NCI-H1417 (cell line): ENCODE measurements at places on chromosomes 1 and 21.

DNA sequence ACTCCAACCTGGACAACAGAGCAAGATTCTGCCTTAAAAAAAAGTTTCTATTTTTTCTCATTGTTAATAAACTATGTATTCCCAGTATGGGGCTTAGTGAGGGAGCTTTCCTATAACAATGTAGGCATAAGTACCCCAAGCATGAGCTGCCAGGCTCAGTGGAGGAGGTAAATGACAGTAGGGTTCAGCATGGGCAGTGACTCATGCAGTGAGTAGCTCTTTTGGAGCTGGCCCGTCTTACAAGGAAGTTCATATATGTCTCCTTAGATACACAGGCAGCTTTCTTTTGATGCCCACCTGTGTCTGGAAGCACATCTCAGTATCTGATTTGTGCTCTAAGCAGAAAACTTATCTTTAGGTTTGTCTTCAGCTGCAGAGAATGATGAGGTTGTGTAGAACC lies 57.9 kb downstream of the ZNF678 start:
- no peak for DNase-seq

- DNase-seq = no peak
Measured at GRCh38 chr1:206854401-206855129, 10.9 kb upstream of the IL20 start.

DNA sequence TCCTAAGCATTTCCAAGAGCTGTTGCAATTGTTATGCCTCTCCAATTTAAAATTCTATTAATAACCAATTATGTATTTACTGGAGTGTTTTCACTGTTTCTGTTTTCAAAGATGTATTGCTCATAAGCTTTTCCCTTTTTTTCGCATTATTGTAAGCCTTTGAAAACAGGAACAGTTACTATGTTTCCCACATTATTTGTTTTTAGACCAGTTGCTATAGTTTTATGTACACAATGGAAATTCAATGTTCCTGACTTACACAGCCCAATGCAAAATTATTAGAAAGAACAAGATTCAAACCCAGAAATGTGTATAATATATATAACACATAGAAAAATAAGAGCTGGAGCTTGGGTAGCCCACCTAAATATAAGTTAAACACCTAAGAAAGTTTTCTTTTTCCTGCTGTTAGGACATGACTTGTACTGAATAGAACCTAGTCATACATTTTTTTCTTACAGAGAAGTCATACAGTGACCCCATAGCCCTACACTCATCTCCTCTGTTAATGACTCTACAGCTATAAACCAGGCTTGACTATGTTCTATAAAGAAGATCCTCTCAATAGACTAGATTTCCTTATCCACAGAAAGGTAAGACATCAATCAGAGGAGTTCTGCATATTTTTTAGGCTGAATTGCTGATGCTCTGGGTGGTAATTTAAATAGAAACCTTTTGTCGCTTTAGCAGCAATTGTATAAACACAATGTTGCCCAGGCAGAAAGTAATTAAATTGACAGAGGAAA lies 299.6 kb downstream of the USH2A start:
- no peak for DNase-seq

DNA sequence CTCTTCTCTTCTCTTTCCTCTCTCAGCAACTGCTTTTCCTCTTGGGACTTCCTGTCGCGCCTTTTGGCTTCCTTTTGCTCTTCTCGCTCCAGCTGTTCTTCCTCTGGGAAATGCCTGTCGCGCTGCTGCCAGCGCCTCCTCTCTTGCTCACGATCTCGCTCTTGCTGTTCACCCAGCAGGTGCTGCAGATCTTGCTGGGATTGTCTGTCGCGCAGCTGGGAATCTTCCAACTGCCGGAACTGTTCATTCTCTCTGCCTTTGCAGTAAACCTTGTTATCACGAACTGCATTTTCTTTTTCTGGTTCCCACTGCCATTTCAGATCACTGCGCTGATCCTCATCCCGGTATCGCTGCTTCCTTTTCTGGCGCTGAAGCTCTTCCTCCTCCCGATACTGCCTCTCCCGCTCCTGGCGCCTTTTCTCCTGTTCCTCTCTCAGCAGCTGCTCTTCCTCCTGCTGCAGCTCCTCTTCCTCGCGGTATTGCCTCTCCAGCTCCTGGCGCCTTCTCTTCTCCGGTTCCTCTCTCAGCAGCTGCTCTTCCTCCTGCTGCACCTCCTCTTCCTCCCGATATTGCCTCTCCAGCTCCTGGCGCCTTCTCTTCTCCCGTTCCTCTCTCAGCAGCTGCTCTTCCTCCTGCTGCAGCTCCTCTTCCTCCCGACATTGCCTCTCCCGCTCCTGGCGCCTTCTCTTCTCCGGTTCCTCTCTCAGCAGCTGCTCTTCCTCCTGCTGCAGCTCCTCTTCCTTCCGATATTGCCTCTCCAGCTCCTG lies 5.8 kb downstream of the TCHH start:
- no peak for DNase-seq

- no peak for DNase-seq
Measured at GRCh38 chr21:26140164-26140579, 30.4 kb downstream of the APP start.

DNA sequence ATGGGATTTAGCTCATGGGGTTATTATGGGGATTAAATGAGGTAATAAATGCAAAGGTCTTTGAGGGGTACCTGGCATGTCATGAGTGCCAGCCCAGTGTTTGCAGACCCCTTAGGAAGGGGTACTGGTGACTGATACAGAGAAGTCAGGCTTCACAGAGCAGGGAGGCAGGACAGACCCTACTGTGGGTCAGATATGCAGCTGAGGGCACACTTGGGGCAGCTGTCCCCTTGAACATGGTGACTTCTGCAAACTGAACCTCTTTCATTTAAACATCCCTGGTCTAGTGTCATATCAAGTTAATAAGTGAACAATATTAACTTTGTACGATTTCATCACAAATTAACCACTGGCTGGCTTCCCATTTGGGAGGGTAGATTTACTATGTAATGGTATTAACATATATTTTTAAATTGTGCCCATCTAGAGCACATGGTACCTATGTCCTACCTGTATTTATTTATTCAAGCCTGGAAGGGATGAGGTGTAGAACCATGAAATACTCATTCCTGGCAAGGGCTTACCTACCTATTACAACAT lies 25.9 kb downstream of the STPG1 start:
- DNase-seq = no peak

GRCh38 chr1:7915826-7916500 lies 24.7 kb downstream of the TNFRSF9 start:
- DNase-seq = no peak

GRCh38 chr1:92464588-92465255 lies 22.0 kb downstream of the GFI1 start:
- DNase-seq = no peak

DNA sequence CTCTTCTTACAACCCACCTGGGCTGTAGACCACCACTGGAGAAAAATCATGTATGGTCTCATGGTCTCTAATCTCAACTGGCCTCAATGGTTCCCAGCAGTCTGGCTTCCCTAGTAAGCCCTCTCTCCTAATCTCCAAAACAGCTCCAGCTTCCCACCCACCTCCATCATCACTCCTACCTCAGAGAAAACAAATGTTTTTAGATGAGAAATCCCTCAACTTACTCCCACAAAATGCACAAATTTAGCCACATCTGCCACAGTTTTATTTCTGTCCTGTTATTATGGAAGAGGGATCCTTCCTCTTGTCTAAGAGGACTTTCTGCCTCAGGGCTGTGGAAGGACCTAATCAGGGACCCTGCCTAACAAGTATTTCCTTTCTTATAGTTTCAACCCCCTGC lies 32.1 kb downstream of the TP53BP2 start:
- DNase-seq = no peak

DNA sequence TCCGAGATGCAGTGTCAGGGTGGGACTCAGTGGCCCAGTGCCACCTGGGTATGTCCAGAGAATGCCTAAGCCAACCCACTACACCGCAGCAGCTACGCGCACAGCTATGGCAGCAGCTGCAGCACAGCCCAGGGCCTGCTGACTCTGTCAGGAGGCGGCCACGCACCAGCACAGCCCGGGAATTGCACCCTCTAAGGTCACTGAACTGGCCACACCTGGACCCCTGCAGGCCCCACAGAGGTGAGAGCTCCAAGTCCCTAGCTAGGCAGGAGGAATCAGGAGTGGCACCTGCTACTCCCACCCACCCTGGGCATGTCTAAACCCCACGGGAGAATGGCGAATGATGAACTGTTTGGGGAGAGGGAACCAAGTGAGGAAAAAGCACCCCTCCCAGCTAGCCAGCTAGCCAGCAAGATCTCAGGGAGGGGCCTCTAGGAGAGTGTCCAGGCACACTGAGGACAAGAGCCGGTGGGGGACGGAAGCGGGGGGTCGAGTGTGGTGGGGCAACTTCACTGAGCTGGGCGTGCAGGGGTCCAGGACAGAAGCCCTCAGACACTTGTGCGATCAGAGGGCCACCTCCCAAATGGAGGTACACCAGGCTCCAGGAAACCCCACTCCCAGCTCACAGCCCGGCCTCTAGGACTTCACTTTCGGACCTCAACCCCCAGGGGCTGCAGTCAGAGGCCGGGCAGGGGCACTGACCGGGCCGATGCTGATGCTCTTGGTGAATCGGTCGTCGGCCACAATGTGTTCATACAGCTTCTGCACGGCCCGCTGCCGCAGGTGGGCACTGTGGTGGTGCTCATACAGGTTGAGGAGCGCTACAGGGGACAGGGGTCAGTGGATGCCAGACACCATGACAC lies 13.9 kb downstream of the LSS start:
- DNase-seq = no peak

- no peak for DNase-seq
Measured at GRCh38 chr1:43271186-43272118, 1.7 kb downstream of the TMEM125 start.

DNA sequence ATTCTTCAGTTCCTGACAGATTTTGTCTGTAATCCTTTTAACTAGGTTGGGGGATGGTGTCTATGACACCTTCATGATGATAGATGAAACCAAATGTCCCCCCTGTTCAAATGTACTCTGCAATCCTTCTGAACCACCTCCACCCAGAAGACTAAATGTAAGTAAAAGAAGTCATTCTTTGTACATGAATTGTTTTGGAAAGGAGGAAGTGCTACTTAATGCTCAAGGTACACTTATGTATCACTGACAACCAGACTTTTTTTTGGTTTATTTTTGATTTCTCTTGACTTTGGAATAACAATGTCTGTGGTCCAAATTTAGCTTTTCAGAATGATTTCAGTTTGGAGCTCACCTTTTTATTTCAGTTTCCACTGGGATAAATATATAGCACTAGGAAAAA lies 2.3 kb downstream of the DYRK3 start:
- DNase-seq = no peak

DNA sequence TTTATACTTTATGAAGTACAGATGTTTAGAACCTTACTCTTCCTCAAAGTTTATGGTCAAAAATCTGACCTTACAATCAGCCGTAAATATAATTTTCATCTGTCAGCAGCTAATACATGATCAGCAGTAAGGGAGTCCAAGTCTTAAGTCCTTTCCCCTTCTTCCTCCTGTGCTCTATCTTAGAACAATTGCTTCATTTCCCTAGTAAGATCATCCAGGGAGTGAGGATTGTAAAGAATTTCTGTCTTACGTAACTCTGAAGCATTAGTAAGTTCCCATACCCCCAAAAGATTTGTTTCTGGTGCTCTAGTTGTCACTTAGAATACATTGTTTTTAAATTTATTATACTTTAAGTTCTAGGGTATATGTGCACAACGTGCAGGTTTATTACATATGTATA lies 2.1 kb downstream of the SETDB1 start:
- DNase-seq = no peak

- no peak for DNase-seq
Measured at GRCh38 chr1:6435129-6435528, 10.6 kb downstream of the ESPN start.

DNA sequence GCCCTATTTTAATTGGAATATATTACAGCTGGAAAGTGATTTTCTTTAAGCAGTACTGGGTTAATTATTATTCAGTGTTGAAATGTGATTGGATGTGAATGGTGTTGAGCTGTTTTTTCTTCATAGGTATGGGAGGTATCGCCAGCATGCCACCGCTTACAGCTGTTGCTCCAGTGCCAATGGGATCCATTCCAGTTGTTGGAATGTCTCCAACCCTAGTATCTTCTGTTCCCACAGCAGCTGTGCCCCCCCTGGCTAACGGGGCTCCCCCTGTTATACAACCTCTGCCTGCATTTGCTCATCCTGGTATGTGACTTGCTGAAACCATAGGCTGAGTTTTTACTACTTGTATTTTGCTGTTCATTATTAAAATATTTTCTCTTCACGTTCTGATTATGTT lies 107.7 kb downstream of the ITSN1 start:
- DNase-seq = no peak

- DNase-seq = no peak
Measured at GRCh38 chr1:63662841-63663240, 69.6 kb downstream of the PGM1 start.

DNA sequence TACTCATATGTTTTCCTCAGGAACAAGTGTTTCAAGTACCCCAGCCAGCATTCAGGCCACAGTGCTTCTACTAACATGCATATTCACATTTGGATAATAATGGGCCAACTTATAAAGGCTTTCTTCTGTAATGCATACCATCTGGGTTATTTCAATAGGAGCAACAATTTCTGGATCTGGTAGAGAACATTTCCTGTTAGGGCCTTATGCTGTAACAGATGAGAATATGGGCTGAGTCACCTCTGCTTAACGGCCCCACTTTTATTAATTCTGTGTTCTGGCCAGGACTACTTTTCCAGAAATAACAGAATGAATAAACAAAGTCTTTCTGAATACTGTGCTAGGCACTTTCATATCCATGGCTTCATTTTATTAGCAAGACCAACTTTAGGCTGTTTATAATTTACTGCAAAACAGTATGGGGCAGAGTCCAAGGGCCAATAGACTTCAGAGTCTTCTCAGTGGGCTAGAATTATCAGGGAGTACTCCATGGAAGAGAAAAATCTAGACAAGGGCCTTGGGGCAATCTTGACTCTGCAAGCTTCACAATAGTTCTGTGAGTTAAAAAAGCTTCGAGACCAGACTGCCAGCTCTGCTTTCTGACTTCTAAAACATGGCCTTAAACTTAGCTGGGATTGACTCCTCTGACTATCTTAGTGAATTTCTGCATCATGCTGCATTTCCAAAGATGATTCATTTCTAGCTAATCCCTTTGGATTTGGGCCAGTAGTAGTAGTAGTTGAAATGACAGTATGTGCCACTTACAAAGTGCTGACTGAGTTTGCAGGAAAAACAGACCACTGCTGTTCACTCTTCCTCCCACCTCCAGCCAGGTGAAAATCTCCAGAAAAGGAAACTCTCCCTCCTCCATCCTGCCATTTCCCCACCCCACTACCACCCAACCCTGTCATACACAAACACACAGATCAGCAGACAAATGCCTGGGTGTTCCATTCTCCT lies 8.2 kb upstream of the SSX2IP start:
- DNase-seq = no peak

GRCh38 chr1:17662786-17663185 lies 92.3 kb upstream of the ACTL8 start:
- DNase-seq = no peak
